CD4-positive, alpha-beta T cell (primary cell): ENCODE measurements at places on chromosomes 3 and 15.

- DNase-seq: no peak
Measured at GRCh38 chr3:179701176-179701827, 48.5 kb downstream of the USP13 start.

- DNase-seq: no peak
Measured at GRCh38 chr3:133069556-133070286, 31.5 kb downstream of the TMEM108 start.

GRCh38 chr3:104878395-104878794 lies 488.3 kb upstream of the ALCAM start:
- no peak for DNase-seq

DNA sequence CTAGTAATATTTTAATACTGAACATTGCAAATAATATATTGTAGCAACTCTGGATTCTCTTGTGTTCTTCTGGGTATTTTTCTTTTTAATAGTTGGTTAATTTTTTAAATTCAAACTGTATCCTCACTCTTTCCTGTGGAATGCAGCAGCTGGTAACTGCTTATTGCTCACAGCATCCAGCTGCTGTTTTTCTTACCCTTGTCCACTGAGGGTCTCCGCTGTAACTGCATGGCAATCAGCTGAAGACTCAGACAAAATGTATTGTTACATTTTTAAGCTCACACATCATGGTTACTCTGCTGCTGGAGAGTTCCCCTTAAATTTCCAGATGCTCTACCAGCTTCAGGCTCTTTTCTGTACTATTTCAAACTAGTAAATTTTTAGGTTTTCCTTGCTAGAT lies 227.6 kb downstream of the MBNL1 start:
- no peak for DNase-seq

DNA sequence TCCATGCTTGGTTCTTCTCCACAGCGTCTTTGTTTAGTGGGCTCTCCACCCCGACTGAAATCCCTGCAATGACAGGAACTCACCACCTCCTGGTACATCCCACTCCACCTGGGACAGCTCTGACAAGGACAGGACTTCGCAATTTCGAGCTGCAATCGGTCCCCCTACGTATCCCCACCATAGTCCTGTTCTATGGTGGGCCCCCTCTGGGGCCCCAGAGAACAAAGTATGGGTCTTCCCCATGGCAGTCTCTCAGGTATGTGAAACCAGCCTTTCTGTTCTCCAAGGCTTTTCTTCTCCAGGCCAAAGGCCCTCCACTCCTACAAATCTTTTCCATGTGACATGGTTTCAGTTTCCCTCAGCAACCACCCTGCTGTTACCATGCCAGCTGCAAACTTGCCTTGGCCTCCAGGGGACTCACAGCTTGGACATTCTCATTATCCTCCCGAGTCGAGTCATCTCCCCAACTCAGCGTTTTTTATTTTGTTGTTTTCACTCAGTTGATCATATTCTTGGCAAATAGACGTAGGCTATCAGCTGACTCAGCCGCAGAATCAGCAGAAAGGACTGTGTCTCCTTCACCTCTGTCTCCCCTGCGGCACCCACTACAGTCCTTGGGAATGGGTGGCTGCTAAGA lies 233.3 kb downstream of the OPA1 start:
- DNase-seq: no peak

- DNase-seq: no peak
Measured at GRCh38 chr3:125109536-125109925, 53.7 kb upstream of the HEG1 start.

- no peak for DNase-seq
Measured at GRCh38 chr3:89440386-89440785, 333.0 kb downstream of the EPHA3 start.

DNA sequence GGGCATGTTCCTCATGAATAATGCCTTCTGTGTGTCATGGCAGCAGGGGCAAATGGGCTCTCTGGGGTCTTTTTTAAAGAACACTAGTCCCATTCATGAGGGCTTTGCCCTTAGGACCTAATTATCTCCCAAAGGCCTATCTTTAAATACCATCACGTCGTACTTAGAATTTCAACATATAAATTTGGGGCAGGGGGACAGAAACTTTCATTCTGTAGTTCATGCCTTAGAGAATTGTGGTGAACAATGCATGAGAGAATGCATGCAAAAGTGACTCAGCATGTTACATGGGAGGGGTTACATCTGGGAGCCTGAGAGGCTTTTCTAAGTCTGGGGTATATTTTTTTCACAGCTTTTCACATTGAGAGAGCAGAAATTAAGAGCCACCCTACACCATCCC lies 208.5 kb upstream of the ROPN1 start:
- no peak for DNase-seq

DNA sequence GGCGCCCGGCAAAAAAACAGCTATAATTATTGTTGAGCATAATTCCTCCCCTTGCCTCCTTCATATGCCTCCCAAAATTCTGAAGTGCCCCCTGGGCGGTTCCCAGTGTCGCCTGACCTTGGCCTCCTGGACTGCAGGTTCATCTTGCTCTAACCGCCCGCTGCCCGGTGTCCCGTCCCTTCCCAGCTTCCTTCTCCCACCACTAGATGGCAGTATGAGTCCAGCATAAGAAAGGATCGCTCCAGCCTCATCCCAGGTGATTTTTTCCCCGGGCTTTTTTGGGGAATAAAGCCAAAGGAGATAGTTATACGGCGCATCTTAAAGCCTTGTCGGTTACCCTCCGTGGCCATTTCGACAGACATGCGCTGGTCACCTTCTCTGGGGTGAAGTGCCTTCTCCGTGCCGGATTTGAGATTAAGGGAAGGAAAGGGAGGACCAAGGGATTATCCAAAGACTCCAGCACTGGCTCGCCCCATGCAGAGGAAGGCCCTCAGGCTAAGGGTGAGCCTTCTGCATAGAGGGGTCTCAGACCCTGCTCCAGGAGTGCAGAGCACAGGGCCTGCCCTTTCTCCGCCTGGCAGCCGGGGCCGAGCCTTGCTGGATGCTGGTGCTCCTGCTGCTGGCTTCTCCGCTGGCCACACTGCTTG lies 45.8 kb upstream of the TRA2B start:
- peak; percentile 36 for DNase-seq

DNA sequence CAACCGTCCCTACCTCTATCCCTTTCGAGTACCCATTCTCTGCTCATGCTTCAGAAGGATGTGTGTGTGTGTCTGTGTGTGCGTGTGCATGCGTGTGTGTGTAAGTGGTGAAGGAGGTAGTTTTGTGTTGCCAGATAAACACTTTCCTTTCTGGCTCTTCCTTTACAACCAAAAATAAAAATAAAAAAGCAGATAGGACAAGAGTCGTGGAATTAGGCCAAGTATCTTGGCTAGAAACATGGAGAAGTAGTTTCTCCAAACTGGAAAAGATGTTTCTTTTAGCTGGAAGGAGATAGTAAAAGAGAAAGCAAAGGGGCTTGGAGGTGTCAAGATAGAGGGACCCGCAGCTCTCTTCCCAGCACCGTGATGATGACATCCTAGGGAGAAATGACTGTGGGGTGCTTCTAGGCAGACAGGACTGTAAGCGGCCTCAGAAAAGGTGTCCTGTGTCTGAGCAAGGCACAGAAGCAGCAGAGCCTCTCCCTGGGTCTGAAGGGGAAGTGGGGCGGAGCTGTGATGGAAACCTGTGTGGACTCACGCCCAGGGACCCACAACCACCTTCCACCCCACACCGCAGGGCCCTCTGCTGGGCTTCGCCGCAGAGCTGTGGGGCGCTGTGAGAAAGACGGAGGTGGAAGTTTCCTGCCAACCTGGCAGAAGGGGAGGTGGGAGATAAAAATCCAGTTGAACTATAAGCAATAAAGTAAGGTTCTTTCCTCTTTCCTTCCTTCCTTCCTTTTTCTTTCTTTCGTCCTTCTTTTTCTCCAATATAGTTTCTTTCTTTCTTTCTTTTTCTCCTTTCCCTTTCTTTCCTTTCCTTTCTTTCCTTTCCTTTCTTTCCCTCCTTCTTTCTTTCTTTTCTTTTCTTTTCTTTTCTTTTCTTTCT lies 35.3 kb downstream of the MUC20 start:
- DNase-seq: no peak

DNA sequence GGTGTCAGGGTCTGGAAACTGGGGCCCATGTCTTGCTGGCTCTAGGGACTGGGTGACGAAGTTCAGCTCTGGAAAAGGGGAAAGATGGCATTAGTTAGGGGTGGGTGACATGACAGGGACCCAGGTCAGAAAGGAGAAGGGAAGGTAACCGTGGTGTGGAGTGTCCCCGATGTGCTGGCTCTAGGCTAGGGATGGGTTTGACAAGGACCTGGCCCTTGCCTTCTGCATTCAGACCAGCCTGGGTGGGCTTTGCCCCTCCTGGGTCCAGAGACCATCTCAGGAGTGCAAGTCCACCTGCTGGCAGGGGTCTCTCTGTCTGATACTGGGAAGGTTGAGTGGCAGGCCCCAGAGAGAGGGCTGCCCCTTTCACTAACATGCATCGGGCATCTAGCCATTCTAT lies 28.7 kb upstream of the ATP2B2 start:
- DNase-seq: no peak

- peak; percentile 63 for DNase-seq
Measured at GRCh38 chr15:80173022-80173759, 20.4 kb downstream of the FAH start.

DNA sequence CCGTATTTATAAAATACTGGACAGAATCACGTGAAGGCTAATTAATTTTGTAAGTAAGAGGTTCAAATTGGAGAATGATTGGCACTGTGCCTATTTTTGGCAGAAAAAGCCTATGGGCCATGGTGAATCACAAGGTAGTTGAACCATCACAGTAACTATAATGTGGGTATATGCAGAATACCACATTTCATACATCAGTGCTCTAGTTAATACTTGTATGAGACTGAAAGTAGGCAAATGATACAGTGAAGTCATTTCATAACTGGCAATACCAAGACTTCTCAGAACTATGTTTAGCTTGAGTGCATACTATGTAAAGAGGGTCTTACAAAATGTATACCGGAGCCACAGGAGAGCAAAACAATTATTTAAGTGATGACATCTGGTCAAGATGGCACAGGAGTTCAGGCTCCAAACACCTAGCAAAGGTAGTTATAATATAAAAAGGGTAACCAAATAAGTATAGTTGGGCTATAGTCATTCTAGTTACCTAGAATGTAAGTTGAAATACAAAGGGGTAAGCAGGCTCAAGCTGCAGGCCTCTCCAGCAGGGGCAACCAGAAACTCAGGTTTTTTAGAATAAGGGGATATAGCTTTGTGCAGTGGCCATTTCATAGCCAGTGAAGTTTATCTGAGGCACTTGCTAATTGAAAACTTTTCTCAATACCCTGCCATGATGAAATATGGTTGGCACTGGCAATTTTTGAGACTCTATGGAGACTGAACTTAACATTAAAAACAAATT lies 19.1 kb downstream of the GPR160 start:
- DNase-seq: no peak

GRCh38 chr3:194168994-194169393 lies 33.0 kb downstream of the HES1 start:
- no peak for DNase-seq

DNA sequence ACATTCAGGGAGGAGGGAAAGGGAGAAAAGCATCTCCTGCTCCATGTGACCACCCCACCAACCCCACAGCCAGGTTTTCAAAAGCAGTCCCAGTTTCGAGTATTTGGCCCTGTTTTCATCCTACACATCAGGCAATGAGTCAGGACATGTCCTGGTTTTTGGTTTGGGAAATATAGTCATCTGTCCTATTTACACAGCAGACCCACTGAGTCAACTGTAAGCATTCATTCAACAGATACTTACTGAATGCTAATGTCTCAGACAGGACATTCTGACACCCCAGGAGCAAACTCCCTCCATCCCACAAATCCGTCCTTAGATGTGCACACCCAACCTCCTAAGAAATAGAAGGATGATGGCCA lies 32.9 kb downstream of the IGDCC3 start:
- DNase-seq: no peak

DNA sequence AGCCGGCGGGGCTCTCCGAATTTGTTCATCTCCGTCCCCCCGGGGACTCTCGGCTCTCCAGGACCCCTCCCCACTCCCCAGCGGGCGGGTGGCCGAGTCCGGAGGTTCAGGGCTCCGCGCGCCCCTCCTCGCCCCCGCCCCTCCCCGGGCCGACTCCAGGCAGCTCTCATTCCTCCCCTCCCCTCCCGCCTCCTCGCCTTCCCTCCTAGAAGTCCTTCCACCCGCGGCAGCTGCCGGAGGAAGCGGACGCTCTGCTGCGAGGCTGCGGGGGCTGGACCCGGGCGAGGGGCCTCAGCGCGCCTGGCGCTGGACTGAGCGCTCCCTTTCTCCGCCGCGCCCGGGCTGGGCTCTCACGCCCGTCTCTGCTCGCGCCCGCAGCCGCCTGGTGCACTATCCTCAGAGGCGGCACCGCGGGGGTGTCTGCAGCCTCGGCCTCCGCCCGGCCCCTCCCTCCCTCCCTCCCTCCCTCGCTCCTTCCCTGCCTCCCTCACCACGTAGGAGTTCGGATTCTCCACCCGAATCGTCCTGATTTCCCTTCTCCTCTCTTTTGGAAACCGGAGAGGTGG lies at the start of gene ROBO2:
Gene ROBO2, plus strand, starts transcription at position 494 of the 566 bp plus-strand sequence. CDS start 687 bp downstream, outside the sequence.
- no peak for DNase-seq

DNA sequence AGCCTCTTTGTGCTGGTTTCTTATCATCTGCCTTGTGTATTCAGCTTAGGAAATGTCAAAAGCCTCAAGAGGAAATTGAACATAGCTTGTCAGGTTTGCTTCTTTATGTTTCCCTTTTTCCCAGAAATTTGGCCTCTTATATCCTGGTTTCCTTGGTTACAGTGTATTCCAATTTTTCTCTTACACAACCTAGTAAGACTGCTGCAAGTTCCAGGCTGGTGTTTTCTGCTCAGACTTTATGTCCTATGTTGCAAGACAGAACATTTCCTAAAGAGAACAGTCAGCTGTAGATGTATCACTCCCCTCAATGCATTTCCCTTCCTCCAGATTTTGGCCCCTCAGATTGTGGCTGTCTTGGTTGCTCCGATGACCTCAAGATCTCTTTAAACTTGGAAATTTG lies 102.5 kb downstream of the SH3GL3 start:
- DNase-seq: no peak

DNA sequence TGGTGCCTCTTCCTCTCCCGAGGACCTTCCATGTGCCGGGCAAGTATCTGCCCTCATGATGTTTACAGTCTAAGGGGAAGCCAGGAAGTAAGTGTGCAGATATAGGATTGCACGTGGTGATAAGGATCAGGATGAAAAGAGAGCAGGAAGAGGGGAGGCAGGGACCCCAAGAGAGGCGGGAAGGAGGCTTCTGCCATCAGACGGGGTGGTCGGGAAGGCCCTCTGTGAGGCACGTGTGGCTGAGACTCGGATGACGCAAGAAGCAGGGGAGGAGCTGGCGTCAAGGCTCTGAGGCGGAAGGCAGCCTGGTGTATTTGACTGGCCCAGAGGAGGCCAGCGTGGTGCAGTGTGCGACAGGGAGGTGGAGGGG lies 762 bp upstream of the IQSEC1 start:
- no peak for DNase-seq

GRCh38 chr3:108664266-108664665 lies 74.7 kb downstream of the DZIP3 start:
- DNase-seq: no peak

GRCh38 chr3:180409170-180409569 lies 192.8 kb upstream of the TTC14 start:
- DNase-seq: no peak

GRCh38 chr3:41193794-41194539 lies 5.3 kb upstream of the CTNNB1 start:
- no peak for DNase-seq
